Nephron progenitor cell (in vitro differentiated cells): ENCODE measurements at places on chromosomes 3 and 15.

DNA sequence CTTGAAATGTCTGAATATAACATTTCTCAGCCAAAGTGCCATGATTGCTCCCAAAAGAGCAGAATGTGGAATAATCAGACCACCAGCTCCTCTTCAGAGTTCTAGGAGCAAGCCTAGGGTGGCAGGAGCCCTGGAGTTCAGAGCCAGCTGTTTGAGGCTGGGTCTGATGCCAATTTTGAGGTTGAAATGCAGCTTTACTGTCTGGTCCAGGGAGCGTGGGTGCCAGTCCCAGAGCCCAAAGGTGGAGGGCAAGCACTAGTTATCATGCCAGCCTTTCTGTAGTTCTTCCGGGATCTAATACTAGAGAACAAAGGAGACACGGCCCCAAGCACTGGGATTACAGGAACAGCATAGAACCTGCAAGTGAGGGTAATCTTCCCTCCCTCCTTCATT is 69.3 kb downstream of the TNFAIP8L3 start:
- DNase-seq = no peak

DNA sequence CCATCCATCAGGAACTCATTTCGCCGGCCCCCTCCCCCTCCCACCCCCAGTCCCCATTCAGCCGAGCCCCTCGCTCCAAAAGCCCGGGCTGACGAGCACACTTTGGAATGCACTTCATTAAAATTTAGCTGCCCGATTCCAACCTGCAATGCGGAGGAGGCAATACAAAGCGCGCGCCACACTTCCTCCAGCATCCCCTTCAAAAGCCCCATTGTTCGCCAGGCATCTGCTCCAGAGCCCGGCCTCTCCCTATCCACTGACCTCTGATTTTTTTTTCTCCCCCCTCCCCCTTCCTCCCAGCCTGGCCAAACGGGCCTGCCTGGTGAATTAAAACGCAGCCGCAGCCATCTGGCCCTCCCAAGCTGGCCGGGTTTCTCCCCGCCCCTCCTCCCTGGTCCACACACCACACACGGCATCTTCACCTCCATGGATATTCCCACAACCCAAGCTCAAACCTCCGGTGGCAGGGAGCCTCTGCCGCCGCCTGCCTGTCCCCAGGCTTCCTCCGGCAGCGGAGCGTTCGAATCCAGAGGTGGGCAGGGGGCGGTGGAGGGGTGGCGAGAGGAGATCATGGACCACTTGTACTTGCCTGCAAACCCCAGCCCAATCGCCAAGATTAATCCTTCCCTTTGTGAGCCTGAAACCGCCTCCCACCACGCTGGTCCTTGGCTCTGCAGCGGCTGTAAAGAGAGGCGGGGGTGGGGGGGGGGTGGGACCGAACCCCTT is 441.3 kb downstream of the MAGI1 start:
- peak; percentile 52 for DNase-seq

GRCh38 chr3:174132006-174132405 is 727.1 kb upstream of the NAALADL2 start:
- no peak for DNase-seq

DNA sequence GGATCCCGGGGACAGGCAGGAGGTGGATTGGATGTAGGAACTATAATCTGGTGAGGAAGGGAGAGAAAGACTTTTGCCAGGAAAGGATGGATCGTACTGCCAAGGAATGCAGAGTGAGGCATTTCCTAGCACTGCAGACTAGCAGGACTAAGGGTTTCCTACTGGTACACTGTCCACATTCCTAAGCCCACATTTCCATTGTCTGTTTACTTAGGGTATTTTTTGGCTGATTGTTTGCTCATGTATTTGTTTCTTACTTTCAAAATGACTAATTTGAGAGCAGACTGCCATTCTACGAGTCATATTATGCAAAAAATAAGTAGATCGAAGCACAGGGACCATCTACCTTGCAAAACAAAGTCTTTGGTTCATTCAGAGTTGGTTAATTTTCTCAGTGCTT is 1029.5 kb upstream of the NR2F2 start:
- no peak for DNase-seq
